Omental fat pad (tissue), 4 donors: ENCODE measurements at places on chromosomes 3 and 15.

DNA sequence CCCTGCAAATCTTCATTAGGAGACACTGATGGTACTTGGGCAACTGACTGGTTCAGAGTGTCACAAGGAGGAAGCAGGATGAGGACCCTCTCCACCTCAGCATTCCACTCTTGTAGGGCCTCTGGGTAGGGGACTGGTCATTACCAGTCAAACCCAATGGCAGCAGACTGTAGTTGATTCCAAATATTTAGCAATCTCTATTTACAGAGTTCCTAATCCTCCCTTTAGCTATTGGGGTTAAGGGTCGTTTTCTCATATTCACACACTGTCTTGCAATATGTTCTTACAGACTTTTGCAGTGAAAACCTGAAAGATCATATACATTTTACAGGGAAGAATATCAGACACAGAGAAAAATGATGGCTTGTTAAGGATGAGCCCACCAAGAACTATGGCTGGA, 397.7 kb downstream of the GAP43 start:
- DNase-seq: no peak

DNA sequence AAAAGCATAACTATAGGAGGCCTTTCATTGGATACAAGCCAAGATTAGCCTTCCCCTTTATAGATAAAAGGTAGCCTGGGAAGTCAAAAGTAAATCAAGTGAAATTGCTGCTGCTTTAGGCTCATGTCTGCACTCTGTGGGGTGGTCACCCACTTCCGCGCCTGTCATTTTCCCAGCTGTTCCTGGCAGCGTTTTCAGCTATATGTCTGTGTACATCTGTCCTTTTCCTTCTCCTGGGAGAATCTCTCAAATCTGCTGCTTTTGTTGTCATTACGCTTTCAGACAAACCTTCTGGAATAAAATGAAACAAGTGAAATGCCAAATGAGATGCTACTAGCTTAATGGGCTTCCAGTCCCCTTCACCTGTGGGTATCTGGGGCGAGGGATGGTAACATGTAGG, 211.8 kb downstream of the MCTP2 start:
- no peak for DNase-seq

DNA sequence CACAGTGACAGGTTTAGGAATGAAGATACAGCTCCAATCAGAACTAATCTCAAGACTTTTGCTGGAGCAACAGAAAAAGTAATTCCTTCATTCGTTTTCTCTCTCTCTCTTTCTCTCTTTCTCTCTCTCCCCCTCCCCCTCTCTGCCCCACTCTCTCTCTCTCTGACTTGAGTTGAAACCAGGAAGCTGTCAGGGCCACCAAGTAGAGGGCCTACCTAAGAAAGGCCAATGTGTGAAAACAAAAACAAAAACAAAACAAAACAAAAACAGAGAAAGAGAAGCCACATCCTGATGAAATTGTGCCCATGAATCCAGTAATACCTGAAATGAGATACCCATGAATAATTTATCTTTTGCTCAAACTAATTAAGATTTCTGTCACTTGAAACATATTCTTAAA, 72.9 kb downstream of the ATP8B4 start:
- no peak for DNase-seq

- no peak for DNase-seq
Measured at GRCh38 chr3:67641451-67641850, 13.0 kb downstream of the SUCLG2 start.

DNA sequence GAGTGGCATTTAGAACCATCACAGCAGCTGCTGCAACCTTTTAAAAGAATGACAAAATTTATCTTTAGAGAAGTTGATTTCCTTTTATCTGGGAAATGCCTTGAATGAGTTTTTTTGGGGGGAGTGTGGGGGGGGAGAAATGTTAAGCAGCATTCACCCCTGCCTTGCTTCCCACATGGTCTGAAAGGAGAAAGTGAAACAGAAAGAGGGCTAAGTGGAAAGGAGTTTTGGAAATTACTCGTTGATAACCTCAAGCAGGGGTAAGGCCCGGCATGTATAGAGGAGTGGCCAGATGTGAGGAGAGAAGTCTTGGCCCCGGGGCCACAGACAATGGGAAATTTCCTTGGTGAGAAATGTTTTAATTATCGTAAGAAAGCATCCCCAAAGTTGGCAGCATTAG, 23.5 kb downstream of the B3GALNT1 start:
- DNase-seq: no peak

- DNase-seq: no peak
Measured at GRCh38 chr15:33326908-33327307, 16.1 kb downstream of the RYR3 start.

DNA sequence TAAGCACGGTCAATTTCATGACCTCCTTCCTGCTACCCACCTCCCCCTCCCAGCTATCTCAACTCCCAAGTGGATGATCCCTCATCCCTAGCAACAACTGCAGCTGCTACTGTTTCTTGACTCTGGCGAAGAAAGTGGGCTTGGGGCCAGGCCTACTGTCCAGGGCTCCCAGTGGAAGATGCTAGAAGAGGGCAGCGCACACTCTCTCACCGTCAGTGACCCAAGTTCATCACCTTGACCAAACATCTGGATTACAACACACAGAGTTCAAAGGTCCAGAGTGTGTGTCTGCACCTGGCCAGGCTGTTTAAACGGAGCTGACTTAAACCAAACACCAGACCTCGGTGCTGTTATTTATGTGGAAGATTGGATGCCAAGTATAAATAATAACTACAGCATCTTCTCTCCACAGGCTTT, 385.6 kb downstream of the SHQ1 start:
- no peak for DNase-seq

GRCh38 chr3:141373768-141374526, 5.6 kb downstream of the ZBTB38 start:
- DNase-seq: no peak

- no peak for DNase-seq
Measured at GRCh38 chr15:88394553-88395145, 72.5 kb downstream of the MRPL46 start.

DNA sequence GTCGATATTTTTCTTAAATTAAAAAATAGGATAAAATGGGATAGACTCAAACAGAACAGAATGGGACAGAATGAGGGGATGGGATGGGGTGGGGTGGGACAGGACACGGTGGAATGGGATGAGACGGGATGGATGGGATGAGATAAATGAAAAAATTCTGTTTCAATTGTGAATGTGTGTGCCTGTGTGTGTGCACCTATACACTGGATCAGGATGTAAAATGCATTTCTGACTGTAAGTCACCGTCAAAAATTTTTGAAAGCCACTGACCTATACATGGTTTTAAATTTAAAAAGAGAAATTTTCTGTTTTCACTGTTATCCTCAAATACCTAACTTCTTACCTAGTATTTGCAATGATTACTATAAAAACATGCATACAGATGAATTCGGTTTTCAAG, 108.7 kb upstream of the UBE2E2 start:
- DNase-seq: no peak
